ENCODE measurements at places on chromosomes 5 and 9.

DNA sequence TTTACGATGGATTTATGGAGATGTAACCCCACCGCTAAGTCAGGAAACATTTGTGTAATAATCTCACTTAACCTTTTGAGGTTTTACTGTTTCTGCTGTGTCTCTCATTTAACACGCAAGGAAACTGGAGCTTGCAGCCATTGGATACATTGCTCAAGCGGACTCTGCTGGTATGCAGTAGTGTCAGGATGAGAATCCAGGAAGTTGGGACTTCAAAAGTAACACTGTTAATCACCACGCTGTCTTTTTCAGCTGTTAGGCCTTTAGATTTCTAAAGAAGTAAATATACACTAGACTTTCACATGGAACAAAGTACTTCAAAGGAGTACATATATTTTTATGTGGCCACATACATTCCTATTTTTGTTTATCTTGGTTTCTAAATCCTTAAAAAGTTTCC, 114.7 kb downstream of the LPAR1 start:
- DNase-seq = no peak

DNA sequence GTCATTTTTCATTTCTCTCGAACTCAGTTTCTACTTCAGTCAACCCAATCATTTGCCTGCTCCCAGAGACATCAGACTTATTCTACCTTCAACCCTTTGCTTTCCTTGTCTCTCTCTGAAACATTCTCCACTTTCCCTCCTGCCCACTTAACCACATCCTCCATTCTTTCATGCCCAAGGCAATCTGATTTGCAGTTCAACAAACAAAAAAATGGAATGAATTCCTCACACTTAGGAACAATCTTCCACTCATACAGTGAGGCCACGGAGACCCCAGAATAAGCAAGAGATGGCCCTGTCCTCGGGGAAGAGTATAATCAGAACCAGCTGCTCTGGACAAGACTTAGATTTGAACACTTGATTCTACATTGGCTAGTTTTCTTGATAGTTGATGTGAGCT, 180.5 kb downstream of the RFK start:
- DNase-seq = no peak

- peak; percentile 50 for DNase-seq
These were observed 54.6 kb upstream of the STXBP1 start for GRCh38 chr9:127557466-127557869.

DNA sequence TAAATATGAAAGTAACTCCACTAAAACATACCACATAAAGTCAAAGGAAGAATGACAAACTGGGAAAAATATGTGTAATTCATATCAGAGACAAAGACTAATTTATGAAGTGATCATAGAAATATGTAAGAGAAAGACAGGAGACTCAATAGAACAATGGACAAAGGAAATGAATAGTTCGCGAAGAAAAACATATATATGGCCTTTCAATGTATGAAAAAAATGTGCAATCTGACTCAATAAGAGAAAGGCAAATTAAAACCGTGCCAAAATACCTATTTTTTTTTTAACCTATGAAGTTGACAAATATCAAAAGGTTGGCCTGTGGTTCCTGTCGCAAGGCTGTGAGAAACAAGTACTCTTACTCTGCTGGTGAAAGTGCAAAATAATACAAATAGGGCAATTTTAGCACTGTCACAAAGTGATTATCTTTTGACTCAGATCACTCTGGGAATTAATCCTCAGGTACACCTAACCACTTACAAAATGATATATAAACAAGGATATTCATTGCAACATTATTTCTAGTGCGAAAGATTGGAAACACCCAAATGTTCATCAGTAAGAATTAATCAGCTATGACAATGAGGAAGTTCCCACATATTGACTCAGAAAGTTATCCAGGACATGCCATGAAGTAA, 3.7 kb downstream of the C9 start:
- DNase-seq = no peak

GRCh38 chr5:84381502-84382362, 2.9 kb downstream of the EDIL3 start:
- DNase-seq = no peak

DNA sequence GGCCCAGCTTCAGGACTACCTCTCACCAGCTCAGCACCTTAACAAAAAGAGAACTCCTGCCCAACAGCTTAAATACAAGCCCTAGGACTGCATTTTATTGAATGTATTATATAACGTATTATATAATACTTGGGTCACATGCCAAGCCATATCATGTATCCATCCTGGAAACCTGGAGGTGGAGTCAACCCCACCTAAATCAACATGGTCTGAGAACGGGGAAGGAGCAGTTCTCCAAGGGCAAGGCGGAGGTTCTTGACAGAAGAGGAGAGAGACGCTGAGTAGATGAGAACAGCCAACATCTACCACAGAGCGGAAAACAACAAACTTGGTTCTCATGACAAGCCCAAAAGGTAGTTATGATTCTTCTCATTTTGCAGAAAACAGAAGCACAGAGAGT, 163.4 kb downstream of the FGF18 start:
- no peak for DNase-seq

DNA sequence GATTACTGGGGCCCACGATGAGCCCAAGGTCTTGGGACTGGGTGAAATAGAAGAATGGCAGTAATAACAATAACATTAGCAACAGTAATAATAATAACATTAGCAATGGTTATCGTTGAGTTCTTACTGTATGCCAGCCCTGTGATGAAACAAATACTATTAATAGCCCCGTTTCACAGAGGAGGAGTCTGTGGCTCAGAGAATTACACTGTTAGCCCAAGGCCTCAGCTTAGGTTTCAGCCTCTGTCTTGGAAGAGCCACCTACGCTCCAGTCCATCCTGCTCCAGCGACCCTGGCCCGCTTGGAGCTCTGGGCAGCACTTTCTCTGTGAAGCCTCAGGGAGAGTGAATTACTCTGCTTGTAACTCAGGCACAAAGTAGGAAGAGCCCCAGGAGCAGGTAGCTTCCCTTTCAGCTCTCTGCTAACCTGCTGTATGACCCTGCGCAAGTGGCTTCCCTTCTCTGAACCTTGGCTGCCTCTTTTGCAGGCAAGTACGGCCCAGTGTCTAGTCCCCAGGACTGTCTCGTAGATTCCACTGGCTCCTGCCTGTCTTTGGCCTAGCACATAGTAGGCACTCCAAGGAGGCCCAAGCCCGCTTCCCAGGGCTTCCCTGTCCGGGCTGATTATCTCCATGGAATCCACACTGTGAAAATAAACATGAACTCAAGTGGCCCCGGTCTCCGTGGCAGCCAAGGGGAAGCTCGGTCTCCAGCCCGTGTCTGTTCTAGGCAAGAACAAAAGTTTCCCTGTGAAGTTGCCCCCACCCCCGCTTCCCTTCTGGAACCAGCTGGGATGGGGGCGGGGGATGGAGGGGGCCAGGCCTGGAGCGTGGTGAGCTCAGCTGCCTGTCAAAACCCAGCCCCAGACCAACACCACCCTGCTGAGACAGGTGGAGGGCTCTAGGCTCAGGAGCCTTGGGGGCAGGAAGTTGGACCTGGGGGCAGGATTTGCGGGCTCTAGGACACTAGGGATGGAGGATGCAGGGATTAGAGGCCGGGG, 26.2 kb upstream of the LMX1B start:
- DNase-seq = no peak

GRCh38 chr5:67178085-67178484, 18.5 kb downstream of the CD180 start:
- DNase-seq = no peak

- no peak for DNase-seq
These were observed 68.8 kb downstream of the NTRK2 start for GRCh38 chr9:84738353-84738752.

Measured in NCI-H2081 (cell line).